ENCODE measurements at places on chromosomes 13 and 19.

DNA sequence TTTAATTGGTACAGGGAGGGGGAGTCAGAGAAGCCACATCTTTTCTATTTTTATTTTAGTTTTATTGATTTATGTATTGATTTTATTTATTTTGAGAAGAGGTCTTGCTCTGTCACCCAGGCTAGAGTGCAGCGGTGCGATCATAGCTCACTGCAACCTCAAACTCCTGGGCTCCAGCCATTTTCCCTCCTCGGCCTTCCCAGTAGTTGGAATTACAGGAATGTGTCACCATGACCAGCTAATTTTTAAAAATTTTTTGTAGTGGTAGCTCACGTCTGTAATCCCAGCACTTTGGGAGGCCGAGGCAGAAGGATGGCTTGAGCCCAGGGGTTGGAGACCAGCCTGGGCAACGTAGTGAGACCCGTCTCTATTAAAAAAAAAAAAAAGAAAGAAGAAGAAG is 4.1 kb downstream of the IL27RA start:
- no peak for DNase-seq

GRCh38 chr13:42047561-42048341 is 697 bp upstream of the DGKH start:
- DNase-seq: peak; percentile 62

DNA sequence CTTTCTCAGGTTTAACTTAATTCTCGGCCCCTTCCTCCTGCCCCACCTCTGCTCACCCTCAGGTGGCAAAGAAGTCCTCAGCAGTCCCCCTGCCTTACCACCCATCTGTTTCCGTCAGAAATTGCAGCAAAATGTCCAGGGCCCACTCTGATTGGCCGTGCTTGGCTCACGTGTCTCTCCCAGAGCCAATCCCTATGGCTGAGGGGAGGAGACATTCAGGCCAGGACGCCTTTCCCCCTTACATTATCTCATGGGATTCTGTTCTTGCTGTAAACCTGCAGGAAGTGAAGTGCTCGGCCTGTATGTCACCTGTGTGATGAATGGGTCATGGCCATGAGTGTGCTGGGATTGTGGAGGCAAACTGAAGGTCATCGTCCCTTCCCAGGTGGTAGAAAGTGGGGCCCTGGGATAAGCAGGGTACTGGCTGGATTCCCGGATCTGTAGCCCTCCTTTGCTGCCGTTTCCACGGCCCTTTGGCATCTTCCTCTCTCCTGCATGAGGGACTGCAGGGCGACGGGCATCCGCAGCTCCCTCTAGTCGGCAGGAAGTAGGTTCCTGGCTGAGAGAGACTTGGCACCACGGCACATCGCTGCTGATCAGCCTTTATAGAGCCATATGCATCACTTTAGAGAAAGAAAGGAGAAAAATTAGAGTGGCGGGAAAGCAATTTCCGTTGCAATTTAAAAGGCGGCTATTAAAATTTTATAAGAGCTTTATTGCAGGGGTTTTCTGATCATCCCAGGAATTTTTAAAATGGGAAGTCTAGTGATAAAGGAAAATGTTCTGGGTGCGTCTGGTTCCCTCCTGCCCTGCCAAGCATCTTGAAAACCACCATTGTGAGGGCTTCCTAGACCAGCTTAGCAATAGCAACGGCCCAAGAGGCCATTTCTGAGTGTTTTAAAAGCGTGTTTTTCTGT is 118.2 kb downstream of the SIPA1L3 start:
- no peak for DNase-seq

- DNase-seq: no peak
These were observed 1228.0 kb downstream of the DIAPH3 start for GRCh38 chr13:58935689-58936088.

- no peak for DNase-seq
These were observed 130.0 kb downstream of the SIPA1L3 start for GRCh38 chr19:38036707-38037611.

DNA sequence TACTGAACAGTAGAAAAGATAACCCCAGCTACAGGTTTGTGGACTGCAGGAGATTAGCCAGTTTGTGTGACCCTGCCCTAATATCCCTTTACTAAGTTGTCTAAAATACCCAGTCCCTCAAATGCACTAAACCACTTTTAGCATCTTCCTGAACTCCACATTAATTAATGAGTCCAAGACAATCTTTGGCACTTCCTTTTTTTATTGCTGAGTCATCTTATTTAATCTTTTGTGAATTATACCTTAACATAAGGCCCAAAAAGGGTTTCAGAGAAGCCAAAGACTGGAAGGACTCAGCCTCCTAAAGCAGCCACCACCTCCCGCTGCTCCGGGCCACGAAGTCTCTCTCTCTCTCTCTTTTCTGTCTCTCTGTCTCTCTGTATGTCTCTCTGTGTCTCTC is 48.8 kb upstream of the PDCD5 start:
- no peak for DNase-seq

DNA sequence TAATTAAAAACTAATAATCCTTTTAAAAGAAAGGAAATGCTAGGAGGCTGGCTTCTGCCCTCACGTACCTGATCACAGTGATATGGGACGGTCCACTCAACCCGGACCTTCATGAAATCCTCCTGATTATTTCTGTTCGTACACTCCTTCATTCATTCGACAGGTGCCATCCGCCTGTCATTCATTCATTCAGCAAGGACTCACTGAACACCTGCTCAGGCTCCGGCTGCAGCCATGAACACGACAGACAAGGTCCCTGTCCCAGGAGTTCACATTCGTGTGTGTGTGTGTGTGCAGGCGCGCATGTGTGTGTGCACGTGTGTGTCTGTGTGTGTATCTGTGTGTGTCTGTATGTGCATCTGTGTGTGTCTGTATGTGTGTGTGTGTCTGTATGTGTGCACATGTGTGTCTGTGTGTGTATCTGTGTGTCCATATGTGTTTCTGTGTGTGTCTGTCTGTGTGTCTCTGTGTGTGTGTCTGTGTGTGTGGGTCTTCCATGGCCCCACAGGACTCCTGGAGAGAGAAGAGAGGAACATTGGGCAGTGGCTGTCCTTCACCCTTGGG is 28.1 kb upstream of the CCNE1 start:
- no peak for DNase-seq

- DNase-seq: peak; percentile 49
These were observed 350.0 kb upstream of the ARGLU1 start for GRCh38 chr13:106917673-106918556.

DNA sequence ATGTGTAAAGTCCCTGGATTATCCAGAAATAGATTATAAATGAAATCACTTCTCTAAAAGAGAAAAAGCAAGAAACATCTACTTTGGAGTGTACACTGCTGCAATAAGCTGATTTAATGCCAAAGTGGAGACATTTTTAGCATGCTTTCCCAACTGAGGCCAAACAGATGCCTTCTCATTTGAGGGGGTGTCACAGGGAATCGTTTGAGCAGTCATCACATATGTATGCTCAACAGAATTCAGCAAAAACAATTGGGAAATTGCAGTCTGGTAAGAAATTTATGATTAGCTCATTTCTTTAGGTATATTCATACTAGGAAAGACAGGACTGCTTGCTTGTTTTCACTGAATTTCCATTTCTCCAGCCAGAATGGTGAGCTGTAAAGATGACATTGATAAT is 27.3 kb upstream of the TPP2 start:
- no peak for DNase-seq

DNA sequence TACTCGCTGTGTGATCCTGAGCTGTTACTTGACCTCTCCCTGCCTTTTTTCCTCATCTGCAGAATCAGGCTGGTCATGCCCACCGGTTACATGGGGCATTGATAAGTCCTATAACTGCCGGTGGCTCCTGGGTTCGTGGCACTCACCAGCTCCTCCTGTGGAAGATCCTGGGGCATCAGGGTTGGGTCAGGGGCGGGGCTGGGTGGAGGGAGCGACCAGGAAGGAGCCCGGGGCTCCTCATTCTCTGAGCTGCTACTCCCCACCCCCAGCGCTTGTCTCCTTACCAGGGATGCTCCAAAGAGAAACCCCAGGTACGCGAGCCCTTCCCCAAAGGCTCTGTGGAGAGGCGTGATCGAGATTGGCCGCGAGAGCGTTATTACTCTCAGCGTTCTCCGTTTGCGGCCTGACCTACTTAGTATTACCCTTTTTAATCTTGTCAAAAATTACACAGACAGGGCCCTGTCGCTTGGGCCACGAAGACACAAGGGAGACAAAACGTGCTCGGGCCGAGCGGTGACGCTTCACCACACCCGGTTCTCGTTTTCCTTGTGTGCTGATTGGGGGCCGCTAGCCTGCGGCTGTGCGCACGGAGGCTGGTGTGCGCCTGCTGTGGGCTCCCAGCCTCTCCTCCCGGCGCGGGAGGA is 10.7 kb downstream of the HDGFL2 start:
- no peak for DNase-seq

- no peak for DNase-seq
These were observed 15.9 kb downstream of the KL start for GRCh38 chr13:33032037-33032625.

GRCh38 chr13:37613236-37613635 is 14.7 kb upstream of the POSTN start:
- DNase-seq: no peak

DNA sequence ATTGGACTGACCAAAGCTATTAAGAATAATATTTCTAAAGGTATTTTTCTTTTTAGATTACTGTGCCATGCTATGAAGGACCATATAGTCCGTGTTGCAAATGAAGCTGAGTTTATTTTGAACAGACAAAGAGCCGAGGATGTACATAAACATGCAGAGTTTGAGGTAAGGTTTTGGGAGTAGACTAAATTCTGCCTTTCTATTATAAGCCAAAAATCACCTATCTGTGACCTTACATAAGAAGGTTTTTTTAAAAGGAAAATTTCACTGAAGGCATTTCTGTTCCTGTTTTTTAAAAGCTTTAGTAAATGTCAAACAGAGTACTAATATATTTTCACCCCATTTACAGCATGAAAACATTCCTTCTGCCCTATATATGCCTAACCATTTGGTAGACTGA is 127.4 kb downstream of the MAB21L1 start:
- no peak for DNase-seq

DNA sequence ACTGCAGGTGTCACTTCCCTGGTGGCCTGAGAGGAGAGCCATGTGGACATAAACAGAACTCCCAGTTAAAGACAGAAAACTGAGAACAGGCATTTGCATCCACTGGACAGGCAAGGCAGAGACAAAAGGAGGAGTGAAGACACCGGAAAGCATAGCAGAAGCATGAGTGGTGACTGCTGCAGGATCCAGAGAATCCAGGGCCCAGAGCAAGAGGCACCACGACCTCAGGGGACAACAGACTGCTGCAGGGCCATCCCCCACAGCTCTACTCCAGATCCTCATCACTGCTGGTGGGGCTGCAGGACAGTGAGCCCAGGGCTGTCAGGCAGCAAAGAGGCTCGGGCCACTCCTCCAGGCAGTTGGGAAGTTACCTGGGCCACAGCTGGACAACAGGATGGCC is 14.5 kb upstream of the ISYNA1 start:
- DNase-seq: no peak

DNA sequence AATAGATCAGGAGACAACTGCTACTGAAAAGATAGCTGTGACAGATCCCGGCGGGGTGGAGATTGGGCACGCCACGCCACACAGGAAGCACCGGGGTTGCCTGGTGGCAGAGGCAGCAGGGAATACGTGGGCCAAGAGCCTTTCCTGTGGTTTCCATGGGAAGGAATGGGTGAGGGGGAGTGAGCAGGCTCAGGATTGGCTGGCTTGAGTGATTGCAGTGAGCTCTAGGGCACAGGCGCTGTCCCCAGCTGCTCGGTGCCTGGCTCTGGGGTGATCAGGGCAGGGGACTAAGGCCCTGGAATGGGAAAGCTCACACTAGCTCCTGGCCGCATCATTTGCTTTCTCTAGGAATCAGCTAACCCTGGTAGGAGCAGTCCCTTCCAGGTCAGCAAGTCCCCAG is 166.1 kb downstream of the USP12 start:
- DNase-seq: no peak

DNA sequence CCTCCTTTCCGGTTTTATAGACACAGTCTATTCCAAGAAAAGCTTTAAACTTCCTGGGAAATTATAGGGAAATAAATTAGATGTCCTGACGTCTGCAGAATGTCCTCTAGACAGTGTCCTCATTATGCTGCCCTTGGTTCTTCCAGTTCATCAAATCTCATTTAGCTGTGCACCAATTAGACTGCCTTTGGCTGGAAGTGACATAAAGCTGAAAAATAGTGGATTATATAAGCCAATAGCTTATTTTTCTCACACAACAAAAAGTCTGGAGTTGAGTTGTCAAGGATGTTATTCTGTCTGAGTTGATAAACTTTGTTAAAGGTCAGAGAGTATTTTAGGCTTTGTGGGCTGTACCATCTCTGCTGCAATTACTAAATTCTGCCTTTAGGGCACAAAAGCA is 314.8 kb upstream of the TMTC4 start:
- no peak for DNase-seq

GRCh38 chr19:41273076-41273475 is 8.9 kb downstream of the HNRNPUL1 start:
- DNase-seq: no peak

DNA sequence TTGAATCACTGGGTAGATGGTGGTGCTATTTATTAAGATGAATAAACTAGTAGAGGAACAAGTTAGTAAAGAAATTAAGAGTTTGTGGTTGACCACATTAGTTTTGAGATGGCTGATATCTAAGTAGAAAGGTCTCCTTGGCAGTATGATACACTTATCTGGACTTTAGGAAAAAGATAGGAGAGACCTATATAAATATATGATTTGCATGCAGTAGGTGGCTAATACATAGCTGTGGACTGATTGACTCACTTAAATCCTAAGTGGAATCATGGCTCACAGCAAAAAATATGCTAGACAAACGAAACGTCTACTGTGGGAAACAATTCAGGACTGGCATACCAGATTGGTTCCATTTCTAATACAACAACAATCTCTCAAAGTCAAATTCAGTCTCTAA is 92.0 kb downstream of the CAB39L start:
- no peak for DNase-seq

- DNase-seq: no peak
These were observed 37.6 kb upstream of the IGFL1 start for GRCh38 chr19:46191972-46192371.

- DNase-seq: no peak
These were observed 501 bp downstream of the GTPBP3 start for GRCh38 chr19:17337675-17338432.

DNA sequence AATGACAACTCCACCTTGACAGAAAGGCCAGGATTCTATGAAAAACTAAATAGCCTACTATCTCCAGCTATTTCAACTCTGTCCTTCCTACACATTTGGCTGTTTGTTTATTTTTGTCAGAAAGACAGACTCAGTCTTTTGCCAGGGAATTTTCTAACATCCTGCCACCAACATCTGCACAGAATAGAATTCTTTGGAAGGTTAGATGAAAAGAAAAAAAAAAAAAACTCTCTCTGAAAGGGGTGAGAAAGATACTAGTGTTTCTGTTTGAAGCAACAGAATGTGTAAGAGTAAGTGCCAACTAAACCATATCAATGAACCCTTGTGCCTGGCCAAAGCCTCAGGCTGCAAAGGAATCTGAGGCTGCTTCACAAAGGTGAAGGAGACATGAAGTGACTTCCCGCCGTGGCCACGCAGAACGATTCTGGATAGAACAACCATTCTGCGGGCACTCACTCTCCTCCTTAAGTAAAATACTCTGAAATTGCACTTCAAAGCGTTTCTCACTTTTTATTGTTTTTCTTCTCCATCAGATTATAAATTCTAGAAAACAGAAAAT is 498.2 kb downstream of the IRS2 start:
- DNase-seq: no peak

Data from NCI-H226 (cell line).